ENCODE measurements at places on chromosomes 5 and 9. TPM values are rescaled to one million over a fixed set of nuclear protein-coding genes. Genes with fewer than 3 reads are reported as not detected.

DNA sequence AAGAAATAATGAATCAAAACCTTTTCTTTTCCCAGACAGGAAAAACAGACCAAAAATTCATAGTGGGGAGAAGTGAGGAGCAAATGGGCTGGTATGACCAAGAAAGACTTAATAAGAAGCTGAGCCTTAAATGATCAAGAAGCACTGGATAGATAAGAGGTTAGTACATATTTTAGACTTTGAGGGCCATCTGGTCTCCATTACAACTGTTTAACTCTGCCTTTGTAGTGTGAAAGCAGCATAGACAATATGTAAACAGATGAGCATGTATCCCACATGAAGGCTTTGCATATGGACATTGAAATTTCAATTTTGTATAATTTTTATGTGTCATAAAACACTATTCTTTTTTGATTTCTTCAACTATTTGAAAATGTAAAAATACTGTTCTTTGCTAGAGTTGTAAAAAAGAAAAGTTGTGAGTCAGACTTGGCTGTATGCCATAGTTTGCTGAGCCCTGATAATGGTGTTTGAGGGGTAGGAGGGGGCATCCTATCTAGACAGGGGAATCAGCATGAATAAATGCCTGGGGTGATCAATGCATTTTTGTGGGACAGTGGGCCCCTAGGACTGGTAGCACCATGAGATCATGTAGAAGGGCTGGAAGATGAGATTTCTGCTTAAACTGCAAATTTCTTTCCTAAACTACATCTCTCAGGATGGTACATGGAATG is 91.8 kb upstream of the GPR151 start:
- no peak overlapping the region for H3K4me3 ChIP-seq
- H3K4me1 ChIP-seq, result no peaks in the 10 kb centered on the region
- no peak overlapping the region for H3K27ac ChIP-seq

- no peaks in the 10 kb centered on the region for H3K27me3 ChIP-seq
- H3K4me3 ChIP-seq, result no peak overlapping the region
- H3K27ac ChIP-seq, result no peak overlapping the region
Measured at GRCh38 chr9:72648324-72649126, 127.1 kb downstream of the TMC1 start.

DNA sequence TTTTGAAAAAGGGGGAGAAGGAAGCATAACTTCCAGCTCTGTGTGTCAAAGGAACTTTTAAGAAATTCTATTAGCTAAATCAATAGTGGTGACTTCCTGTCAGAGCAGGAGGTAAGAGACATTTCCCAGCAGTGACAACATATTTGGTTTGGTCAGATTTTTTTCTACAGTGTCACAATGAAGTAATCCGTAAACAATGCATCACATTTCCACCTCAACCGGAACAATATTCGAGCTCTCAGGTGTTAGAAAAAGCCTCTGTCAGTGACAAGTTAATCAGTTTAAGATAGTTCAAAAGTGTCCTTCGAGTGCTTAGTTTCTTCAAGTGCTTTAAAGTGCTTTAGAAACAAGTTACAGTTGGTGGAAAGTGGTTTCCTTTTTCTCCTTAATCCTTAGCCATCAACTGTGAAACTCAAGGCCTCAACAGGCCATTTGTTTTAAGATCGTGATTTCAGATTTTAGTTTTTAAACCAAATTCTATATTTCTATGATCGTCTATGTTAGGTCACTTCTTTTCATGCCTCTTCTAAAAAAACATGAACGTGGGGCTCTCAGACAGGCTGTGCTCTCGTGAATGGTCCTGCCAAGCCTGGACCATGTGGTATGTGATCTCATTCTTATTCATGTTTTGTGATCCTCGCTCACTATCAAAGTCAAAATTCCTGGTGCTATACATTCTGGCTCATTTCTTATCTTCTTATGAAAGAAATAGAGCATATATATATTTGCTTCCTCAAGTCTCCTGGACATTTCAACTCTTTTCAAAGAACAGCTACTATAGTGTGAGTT is 181.9 kb upstream of the HMHB1 start:
- peaks cover 15% of the 10 kb centered on the region for H3K4me1 ChIP-seq
- H3K27me3 ChIP-seq, result no peaks in the 10 kb centered on the region

Gene IFNA13
- not detected for total RNA-seq

- peaks cover 28% of the 10 kb centered on the region for H3K4me1 ChIP-seq
- H3K27me3 ChIP-seq, result no peaks in the 10 kb centered on the region
- no peaks in the 10 kb centered on the region for H3K36me3 ChIP-seq
- H3K27ac ChIP-seq, result no peak overlapping the region
- no peak for DNase-seq
Measured at GRCh38 chr5:145978708-145979107, 42.3 kb downstream of the SH3RF2 start.
